ENCODE measurements at places on chromosomes 1 and 21.
A peak's percentile ranks its signal among the peaks of the same experiment; 100 is the strongest.

GRCh38 chr1:63322114-63322943, at the start of gene FOXD3:
FOXD3 (plus strand) TSS chr1:63322567; CDS start chr1:63323059, 492 bp downstream.
- DNase-seq: no peak

DNA sequence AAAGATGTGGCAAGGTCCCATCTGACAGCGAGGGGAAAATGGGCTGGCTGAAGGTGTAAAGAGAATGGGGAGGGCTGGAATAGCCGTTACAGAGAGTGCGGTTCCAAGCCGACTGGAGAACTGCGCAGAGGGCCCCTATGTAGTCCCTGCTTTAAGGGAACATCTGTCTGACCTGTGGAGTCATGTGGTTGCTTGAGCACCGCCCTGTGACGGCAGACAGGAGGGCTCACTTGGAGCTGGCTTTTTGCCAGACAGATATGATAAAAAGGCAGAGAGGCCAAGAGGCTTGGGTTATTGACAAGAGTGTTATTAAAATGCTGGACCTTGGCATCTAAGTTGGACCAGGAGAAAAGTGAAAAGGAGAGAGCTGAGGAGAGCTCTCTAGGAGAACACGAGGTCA, 5.9 kb upstream of the PTPRF start:
- DNase-seq: no peak

DNA sequence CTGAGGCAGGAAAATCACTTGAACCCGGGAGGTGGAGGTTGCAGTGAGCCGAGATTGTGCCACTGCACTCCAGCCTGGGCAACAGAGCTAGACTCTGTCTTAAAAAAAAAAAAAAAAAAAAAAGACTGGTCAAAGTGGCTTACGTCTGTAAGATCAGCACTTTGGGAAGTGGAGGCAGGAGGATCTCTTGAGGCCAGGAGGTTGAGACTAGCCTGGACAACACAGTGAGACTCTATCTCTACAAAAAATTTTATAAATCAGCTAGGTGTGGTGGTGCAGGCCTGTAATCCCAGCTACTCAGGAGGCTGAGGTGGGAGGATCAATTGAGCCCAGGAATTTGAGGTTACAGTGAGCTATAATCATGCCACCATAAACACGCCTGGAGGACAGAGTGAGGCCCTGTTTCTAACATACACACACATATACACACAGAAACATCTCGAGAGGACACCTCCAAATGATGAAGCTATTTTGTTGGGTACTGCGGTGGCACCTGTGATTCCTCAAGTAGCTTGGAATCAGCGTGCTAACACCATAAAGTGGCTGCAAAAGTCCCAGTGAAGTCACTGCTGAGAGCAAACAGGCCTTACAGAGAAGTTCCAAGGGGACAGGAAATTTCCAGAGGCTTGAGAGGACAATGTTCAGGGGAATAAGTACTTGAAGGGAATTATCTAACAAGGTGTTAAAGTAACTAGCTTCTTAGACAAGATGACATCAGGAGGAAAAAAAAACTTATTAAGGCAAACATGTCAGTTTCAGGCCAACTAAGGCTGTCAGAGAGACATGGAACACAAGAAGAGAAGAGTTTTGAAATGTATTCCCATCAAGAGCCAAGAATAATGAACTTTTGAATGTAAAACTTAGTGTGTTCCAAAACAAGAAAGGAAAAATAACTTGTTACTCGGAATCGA, 1.3 kb downstream of the NADK start:
- no peak for DNase-seq

DNA sequence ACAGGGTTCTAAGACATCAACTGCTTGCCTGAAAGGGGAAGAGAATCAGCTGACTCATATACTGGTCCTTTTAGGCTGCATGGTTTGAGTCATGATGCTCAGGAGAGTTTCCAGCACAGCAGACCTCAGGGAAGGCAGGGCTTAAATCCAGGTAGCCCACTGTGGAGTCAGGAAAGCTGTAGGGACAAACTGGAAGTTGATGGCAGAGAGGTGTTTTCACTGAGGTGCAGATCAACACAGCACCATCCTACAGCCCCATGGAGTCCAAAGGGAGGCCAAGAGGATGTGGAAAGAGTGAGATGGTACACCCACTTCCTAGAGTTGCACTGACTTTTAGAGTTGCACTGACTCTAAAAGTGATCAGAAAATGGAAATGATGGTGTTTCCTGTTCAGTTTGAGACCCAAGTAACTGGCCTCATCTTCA, 252.4 kb upstream of the DUSP10 start:
- no peak for DNase-seq

- no peak for DNase-seq
Observed at GRCh38 chr1:84773195-84773594, 82.9 kb upstream of the SSX2IP start.

DNA sequence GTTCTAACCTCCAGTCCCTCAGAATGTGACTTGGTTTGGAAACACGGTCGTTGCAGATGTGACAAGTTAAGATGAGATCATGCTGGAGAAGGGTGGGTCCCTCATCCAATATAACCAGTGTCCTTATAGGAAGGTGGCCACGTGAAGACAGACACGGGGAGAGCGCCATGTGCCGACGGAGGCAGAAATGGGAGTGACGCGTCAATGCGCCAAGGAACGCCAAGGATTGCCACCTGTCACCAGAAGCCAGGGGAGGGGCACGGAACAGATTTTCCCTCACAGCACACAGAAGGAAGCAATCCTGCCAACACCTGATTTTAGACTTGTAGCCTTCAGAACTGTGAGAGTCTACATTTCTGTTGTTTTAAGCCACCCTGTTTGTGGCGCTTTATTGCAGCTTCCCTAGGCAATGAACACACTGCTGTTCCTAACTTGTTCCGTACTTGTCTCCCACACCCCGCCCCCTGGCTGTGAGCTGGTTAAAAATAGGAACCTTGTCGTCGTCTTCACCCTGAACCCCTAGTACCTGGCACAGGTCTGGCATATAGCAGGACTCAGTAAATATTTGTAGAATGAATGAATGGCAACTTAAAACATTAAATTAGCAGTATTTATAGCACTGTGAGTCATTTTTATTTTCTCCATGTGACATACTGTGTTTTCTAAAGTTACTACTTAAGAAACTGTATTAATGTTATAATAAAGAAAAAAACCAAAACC, 14.2 kb downstream of the RIMS3 start:
- no peak for DNase-seq

GRCh38 chr1:219085082-219085481, 88.6 kb upstream of the LYPLAL1 start:
- peak; percentile 63 for DNase-seq

DNA sequence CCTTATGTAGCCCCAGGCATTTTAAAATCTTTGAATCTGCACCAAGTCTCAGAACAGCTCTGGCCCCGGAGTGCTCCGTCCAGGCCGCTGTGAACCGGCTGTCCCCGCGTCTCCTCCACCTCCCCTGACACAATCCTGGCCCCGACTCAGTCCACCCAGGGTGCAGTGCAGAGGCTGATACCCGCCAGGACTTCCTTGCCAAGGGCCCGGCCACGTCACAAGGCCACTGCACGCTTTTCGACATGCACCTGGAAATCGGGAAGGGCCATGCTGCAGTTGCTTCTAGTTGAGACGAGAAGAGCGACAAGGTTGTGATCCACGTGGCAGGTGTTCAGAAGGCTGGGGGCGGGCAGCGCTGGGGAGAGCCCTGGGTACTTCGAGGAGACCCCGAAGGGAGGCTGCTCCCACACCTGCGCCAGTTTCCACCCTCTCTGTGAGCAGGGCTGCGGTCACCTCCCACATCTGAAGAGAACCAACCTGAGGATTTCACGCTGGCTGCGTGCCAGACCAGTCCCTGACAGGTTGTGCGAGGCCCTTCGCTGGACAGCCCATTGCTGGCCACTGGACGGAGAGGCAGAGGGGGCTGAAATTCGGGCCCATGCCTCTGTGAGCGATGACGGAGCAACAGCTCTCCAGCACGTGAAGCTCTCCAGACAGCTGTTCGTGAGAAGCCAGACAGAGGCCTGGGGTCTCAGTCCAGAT, 6.7 kb downstream of the VWA1 start:
- DNase-seq: no peak

DNA sequence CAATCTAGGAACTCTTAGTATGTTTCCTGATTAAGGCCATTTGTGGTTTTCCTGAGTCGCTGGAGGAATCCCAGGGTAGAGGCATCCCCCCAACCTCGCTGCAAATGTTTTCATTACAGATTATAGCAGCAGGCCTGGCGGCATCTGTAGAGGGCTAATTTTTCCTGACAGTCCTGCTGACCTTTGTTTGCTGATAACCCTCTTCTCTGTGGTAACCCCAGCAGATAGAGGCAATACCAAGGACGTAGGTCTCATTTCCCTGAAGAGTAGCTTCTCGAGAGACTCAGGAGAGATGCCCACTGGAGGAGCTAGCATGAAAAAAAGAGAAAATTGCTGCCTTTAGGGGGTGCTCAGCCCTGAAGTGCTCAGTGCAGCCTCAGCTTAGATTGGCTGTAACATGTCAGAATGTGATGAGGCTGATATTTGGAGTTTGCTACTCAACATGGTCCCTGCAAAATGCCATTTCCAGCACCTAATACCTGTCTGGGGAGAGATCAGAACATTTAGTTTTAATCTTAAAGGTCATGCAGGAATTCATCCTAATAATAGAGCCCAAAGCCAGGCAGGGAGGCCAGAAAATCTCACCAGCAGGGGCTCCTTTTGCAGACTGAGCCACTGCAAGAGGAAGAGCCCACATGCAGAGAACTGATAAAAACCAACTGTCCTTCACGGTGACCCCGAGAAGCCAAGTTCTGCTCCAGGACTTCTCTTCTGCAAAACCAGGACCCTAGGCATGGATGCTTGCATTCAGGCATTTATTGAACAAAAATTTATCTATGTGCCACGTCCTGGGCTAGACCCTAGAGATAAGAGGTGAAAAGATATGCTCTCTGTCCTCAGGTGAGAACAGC, 184.5 kb downstream of the KAZN start:
- DNase-seq: no peak
